ENCODE measurements at places on chromosomes 1 and 21.

GRCh38 chr1:3981746-3982505, 81.9 kb upstream of the C1orf174 start:
- DNase-seq, result no peak

DNA sequence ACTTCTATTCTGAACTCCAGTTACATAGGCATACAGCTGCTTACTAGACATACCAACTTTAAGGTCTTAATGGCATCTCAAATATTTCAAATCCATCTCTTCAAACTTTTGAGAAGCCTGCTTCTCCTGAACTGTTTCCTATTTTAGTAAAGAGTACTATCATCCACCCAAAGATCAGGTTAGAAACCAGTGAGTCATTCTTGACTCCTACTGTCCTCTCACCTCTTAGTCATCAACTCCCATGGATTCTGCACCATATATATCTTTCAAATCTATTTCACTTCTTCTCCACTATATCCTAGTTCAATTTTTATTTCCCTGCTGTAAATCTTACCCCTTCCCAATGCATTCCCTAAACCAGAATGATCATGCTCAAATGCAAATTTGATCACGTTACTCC, 18.1 kb upstream of the BEND5 start:
- no peak for DNase-seq

DNA sequence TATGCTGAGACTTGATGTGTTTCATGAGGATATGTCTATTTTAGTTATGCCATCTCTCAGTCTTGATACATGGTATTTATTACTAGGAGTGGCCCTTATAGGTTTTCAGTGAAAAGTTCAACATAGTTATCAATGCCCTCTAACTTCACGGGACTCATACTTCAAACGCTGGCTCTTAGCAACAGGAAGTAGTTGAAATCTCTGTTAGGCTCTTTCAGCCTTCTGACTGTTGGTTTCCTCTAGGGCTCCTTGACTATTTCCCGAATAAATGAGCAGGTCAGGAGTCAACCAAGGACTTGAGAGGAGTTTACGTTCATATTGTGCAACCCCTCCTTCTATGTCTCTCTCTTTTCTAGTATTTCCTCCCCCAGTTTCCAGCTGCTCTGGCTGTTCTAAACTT, 141.8 kb downstream of the RGS7 start:
- no peak for DNase-seq

- DNase-seq, result no peak
These were observed 1.4 kb downstream of the IL6R start for GRCh38 chr1:154406572-154406879.

DNA sequence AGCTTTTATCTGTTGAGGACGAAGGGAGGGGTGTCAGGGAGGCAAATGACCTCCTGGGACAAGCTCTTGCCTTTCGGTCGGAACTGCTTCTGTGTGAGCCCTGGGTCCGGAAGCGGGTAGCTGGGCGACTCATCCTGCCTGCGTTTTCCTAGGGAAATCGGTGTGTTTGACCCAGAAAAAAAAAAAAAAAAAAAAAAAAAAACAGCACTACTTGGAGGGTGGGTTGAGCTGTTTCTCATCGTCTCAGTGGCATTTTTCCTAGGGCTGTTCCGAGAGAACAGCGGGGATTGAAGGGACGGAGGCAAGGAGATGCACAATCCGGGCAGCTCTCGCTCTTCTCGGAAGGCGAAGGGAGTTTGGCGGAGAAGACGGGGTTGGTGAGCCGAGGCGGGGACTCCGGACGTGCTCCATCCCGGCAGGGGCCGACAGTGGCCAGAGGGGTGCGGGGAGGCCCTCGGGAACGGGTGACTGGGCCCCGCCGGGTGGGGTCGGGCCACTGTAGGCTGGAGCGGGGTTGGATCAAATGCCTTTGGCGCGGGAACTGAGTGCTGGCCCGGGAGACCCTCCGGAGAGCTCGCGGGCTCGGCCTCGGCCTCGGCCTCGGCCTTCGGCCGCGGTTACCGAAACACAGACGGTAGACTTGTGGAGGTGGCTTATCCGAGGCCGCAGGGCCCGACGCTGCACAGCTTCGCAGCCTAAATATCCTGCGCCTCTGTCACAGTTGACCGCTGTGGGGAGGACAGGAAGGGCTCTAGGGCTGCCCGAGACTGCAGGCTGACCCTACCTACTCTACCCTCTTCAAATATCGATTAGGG, 2.4 kb upstream of the BARHL2 start:
- DNase-seq, result no peak

GRCh38 chr1:228853637-228854036, 118.4 kb downstream of the RHOU start:
- no peak for DNase-seq

All from astrocyte of the hippocampus (primary cell).